ENCODE measurements at places on chromosomes 16 and 17. TPM values are rescaled to one million over a fixed set of nuclear protein-coding genes. Genes with fewer than 3 reads are reported as not detected.

Gene CUEDC1
- total RNA-seq, result 49.1 TPM

Gene IGFALS
- total RNA-seq, result not detected

Gene HOXB1
- not detected for total RNA-seq

Gene CTF1
- total RNA-seq, result 8.7 TPM

Gene SOX9
- total RNA-seq, result 13.8 TPM

Gene LHX1
- not detected for total RNA-seq

Measured in Right ventricle myocardium inferior (tissue), 1 donor.